ENCODE measurements at places on chromosomes 7 and 10.

DNA sequence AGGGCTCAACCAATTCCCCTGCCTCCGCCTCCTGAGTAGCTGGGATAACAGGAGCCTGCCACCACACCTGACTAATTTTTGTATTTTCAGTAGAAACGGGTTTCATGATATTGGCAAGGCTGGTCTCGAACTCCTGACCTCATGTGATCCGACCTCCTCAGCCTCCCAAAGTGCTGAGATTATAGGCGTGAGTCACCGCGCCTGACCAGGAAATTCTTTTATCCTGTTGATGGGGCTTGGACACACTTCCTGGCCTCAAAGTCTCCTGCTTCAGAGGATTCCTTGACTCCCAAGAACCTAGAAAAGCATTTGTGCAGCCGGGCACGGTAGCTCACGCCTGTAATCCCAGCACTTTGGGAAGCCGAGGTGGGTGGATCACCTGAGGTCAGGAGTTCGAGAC, 16.2 kb downstream of the ZNF425 start:
- H3K36me3 ChIP-seq, result no peaks in the 10 kb centered on the region
- no peak for DNase-seq
- H3K4me3 ChIP-seq, result no peak overlapping the region

GRCh38 chr7:157526913-157527634, 190.3 kb downstream of the DNAJB6 start:
- peak; percentile 11 for DNase-seq
- no peak overlapping the region for H3K4me3 ChIP-seq
- H3K36me3 ChIP-seq, result no peaks in the 10 kb centered on the region
- H3K27me3 ChIP-seq, result peaks cover 58% of the 10 kb centered on the region

DNA sequence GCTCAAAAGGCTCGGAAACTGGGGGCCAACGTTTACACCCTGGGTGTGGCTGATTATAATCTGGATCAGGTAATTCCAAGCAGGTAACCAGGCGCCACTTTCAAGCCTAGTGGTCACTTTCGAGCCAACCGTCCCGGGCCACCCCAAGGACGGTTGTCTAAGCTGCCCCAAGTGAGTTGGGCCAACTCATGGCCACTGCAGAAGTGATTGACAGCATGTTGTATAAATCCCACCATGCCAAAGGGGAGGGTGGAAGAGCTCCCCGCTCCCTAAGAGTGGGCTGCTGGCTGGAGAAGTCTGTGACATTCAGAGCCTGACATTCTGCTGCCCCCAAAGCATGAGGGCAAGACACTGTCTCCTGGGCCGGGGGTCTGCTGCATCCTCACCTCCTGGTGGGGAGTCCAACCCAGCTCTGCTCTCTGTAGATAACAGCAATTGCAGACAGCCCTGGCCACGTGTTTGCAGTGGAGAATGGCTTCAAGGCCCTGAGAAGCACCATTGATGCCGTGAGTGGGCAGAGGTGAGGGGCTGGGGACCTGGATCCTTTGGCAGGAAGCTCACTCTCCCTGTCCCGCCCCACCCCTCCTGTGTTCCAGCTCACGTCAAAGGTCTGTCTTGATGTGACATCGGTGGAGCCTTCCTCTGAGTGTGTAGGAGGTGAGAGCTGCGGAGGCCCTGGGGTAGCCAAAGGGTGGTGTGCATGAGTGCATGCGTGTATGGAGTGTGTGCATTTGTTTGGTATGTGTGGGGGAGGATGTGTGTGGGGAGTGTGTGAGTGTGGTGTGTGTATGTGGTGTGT, 10.8 kb downstream of the ANTXRL start:
- peaks cover 5% of the 10 kb centered on the region for H3K27me3 ChIP-seq
- H3K27ac ChIP-seq, result peak overlapping the region; percentile 56
- peak overlapping the region; percentile 70 for H3K4me3 ChIP-seq
- no peaks in the 10 kb centered on the region for H3K36me3 ChIP-seq
- H3K4me1 ChIP-seq, result peaks cover 42% of the 10 kb centered on the region

DNA sequence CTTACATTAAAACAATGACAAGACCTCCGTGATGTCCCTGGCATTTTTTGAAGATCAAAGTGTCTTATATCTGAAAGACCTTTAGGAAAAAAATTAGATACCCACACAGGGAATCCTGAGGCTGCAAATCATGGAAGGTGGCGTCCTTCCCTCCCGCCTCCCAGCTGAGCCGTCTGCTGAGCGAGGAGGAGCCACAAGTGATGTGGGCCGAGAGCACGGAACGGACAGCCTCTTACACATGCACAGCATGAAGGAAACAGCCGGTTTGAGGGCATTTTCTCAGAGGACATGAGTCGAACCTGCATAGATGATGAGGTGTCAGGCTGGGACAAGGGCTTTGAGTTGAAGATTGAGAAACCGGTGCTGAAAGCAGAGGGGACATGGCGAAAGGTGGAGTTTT, 163.3 kb downstream of the ADARB2 start:
- no peaks in the 10 kb centered on the region for H3K4me1 ChIP-seq
- H3K27ac ChIP-seq, result no peak overlapping the region
- H3K4me3 ChIP-seq, result no peak overlapping the region
- DNase-seq, result no peak
- H3K27me3 ChIP-seq, result peaks cover 4% of the 10 kb centered on the region

GRCh38 chr10:73887294-73888039, 13.1 kb upstream of the CAMK2G start:
- H3K27me3 ChIP-seq, result peaks cover 24% of the 10 kb centered on the region
- H3K27ac ChIP-seq, result no peak overlapping the region
- H3K4me1 ChIP-seq, result peaks cover 2% of the 10 kb centered on the region
- no peaks in the 10 kb centered on the region for H3K36me3 ChIP-seq
- DNase-seq, result no peak
- H3K4me3 ChIP-seq, result no peak overlapping the region

- H3K4me3 ChIP-seq, result no peak overlapping the region
- H3K4me1 ChIP-seq, result peaks cover 15% of the 10 kb centered on the region
- peaks cover 4% of the 10 kb centered on the region for H3K36me3 ChIP-seq
- DNase-seq, result no peak
- no peak overlapping the region for H3K27ac ChIP-seq
Observed at GRCh38 chr10:48333856-48334255, 27.4 kb downstream of the MAPK8 start.

- no peak overlapping the region for H3K27ac ChIP-seq
- no peaks in the 10 kb centered on the region for H3K36me3 ChIP-seq
- H3K4me3 ChIP-seq, result no peak overlapping the region
Observed at GRCh38 chr7:151157645-151158329, 9.7 kb downstream of the GBX1 start.

- no peaks in the 10 kb centered on the region for H3K4me1 ChIP-seq
- no peak overlapping the region for H3K27ac ChIP-seq
- H3K27me3 ChIP-seq, result peaks cover 4% of the 10 kb centered on the region
- H3K36me3 ChIP-seq, result no peaks in the 10 kb centered on the region
Observed at GRCh38 chr10:1509011-1509530, 228.3 kb downstream of the ADARB2 start.

- no peak overlapping the region for H3K27ac ChIP-seq
Observed at GRCh38 chr7:105748701-105749100, 127.7 kb downstream of the ATXN7L1 start.

GRCh38 chr10:29849126-29849833, 210.1 kb downstream of the JCAD start:
- H3K36me3 ChIP-seq, result no peaks in the 10 kb centered on the region
- no peak overlapping the region for H3K27ac ChIP-seq
- peaks cover 9% of the 10 kb centered on the region for H3K27me3 ChIP-seq
- H3K4me1 ChIP-seq, result peaks cover 5% of the 10 kb centered on the region
- no peak overlapping the region for H3K4me3 ChIP-seq

GRCh38 chr7:27925573-27926201, 185.7 kb downstream of the TAX1BP1 start:
- H3K36me3 ChIP-seq, result no peaks in the 10 kb centered on the region
- no peaks in the 10 kb centered on the region for H3K4me1 ChIP-seq
- H3K27me3 ChIP-seq, result no peaks in the 10 kb centered on the region
- DNase-seq, result no peak
- H3K4me3 ChIP-seq, result no peak overlapping the region

DNA sequence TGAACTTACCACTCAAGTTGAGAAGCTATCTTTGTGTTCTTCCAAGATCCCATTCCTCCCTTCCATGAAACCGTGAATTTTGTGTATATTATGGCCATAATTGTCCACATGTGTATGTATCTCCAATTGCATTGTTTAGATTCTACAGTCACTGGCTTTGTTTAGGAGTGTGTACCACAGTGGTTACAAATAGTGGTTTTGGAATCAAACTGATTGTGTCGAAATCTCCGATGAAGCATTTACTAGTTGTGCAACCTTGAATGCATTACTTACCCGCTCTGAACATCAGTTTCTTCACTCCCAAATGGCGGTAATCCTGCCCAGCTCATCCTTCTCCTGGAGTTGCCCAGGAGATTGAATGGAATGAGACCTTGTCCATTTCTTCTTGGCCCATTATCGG, 145.0 kb upstream of the ZNF32 start:
- no peak for DNase-seq
- peaks cover 17% of the 10 kb centered on the region for H3K27me3 ChIP-seq
- H3K4me3 ChIP-seq, result no peak overlapping the region
- H3K36me3 ChIP-seq, result no peaks in the 10 kb centered on the region

- no peaks in the 10 kb centered on the region for H3K4me1 ChIP-seq
- H3K27ac ChIP-seq, result no peak overlapping the region
Observed at GRCh38 chr10:77087366-77087765, 550.2 kb downstream of the KCNMA1 start.

DNA sequence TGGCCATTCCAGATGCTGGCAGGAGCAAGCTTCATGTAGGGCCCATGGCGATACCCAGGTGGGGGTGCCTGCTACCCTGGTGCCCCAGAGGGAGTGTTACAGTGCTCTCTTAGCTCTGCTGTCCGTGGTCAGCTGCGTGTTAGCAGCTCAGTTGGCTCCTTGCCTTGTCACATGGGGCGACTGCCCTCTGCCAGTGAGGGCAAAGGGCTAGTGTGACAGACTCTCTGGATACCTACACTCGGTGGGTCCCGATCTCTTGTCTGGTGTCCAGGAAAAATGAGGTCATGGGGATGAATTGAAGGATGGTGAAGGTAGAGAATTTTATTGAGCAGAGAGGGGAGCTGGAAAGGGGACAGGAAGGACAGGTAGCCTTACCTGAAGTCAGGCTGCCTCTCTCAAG, 152.2 kb downstream of the CYP26A1 start:
- H3K36me3 ChIP-seq, result no peaks in the 10 kb centered on the region
- H3K4me3 ChIP-seq, result no peak overlapping the region
- no peak for DNase-seq
- no peak overlapping the region for H3K27ac ChIP-seq

DNA sequence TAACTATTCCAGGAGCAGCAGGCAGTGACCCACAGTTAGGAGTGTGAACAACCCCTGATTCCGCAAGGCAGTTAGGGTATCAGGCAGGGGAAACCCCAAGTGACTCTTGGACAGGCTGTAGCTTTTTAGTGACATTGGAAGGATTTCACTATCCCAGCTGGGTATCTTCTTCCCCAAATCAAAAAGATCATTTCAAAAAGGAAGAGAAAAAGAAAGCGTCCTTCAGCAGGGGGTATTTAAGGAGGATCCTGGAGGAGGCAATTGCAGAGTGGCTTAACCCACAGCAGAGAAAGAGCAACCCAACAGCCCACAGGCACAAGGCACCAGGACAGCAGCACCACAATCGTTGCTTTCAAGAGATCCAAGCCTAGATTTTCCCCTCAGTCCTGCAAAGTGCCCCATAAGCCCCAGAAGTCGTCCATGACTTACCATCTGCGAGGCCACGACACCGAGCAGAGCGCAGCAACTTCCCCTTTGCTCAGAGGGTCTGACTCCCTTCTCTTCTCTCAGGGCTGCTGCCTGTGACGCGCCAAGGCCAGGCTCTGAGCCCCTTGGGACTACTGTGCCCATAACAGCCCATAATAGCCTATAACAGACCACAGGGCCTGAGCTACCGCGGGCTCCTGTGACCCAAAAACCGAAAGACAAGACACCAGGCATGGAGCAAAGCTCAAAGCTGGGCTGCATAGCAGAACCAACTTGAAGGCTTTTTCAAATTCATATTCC, 19.8 kb downstream of the PIK3AP1 start:
- no peak overlapping the region for H3K27ac ChIP-seq
- no peaks in the 10 kb centered on the region for H3K36me3 ChIP-seq
- no peak for DNase-seq
- no peak overlapping the region for H3K4me3 ChIP-seq
- H3K4me1 ChIP-seq, result peaks cover 10% of the 10 kb centered on the region
- peaks cover 6% of the 10 kb centered on the region for H3K27me3 ChIP-seq

DNA sequence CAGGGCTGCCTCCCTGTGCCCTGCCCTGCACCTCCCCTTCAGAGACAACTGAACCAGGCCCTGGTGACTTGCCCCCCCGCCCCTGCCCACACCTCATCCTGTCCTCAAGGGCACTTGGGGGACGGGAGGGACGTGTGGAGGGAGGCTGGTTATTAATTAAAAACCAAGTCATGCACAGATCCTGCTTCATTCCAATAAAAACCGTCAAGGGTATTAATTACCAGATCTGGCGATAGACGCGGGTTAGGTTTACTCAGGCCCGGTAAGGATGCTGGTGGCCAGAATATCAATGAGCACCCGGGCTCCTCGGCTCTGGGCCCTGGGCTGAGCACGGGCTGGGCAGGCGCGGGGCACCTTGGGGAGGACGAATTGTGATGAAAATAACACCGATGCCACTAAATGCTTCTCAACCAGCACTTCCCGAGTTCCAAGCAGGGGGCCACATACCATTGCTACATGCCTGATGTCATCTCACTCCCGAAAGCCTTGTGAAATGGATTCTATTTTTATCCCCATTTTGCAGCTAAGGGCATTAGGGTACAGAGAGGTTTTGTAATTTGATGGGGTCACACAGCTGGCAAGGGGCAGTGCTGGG, 24.5 kb upstream of the GTF2IRD1 start:
- no peaks in the 10 kb centered on the region for H3K4me1 ChIP-seq
- no peak overlapping the region for H3K27ac ChIP-seq
- no peaks in the 10 kb centered on the region for H3K36me3 ChIP-seq
- H3K27me3 ChIP-seq, result no peaks in the 10 kb centered on the region
- H3K4me3 ChIP-seq, result no peak overlapping the region

GRCh38 chr10:120077707-120078492, 185.4 kb downstream of the SEC23IP start:
- H3K27ac ChIP-seq, result no peak overlapping the region
- DNase-seq, result no peak

- H3K4me3 ChIP-seq, result no peak overlapping the region
- H3K36me3 ChIP-seq, result peaks cover 4% of the 10 kb centered on the region
- DNase-seq, result no peak
Observed at GRCh38 chr10:88374392-88375175, 208.5 kb downstream of the RNLS start.

- H3K4me1 ChIP-seq, result no peaks in the 10 kb centered on the region
- no peak overlapping the region for H3K27ac ChIP-seq
- no peak for DNase-seq
- no peaks in the 10 kb centered on the region for H3K36me3 ChIP-seq
- no peak overlapping the region for H3K4me3 ChIP-seq
- peaks cover 33% of the 10 kb centered on the region for H3K27me3 ChIP-seq
Observed at GRCh38 chr10:69850440-69850839, 48.7 kb downstream of the COL13A1 start.
